B cell (primary cell): ENCODE measurements at places on chromosomes 5 and 9. TPM values are rescaled to one million over a fixed set of nuclear protein-coding genes. Genes with fewer than 3 reads are reported as not detected.
A peak's percentile ranks its signal among the peaks of the same experiment; 100 is the strongest.

DNA sequence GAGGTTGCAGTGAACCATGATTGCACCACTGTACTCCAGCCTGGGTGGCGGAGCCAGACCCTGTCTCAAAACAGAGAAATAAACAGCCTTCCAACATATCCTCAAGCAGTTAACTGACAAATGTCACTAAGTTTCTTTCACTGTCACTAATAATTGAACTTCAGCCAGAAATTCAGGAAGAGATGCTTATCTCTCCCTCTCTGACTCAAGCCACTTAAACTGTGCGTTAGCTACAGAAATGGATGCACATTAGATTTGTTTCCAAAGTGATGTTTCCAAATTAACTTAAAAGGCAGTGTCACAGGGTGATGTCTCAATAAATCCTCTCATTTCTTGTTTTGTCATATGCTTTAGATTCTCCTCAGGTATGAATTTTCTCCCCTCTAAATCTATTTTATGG lies 164.9 kb downstream of the KDM4C start:
- peaks cover 15% of the 10 kb centered on the region for H3K4me1 ChIP-seq
- DNase-seq: no peak
- H3K36me3 ChIP-seq: peaks cover 2% of the 10 kb centered on the region
- no peak overlapping the region for H3K27ac ChIP-seq

DNA sequence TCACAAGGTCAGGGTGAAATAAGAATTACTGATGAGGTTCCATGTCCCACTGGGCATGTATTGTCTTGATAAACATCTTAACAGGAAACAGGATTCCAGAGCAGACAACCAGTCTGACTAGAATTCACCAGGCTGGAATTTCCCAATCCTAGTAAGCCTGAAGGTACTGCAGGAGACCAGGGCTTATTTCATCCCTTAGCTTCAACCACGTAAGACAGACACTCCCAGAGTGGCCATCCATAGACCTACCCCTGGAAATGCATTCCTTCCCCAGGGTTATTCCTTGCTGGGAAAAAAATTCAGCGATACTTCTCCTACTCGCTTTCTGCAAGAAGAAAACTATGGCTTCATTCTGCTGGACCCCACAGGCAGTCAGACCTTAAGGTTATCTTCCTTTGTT lies 785.4 kb downstream of the NR2F1-AS1 start:
- H3K4me3 ChIP-seq: no peak overlapping the region
- no peaks in the 10 kb centered on the region for H3K27me3 ChIP-seq
- no peaks in the 10 kb centered on the region for H3K4me1 ChIP-seq

DNA sequence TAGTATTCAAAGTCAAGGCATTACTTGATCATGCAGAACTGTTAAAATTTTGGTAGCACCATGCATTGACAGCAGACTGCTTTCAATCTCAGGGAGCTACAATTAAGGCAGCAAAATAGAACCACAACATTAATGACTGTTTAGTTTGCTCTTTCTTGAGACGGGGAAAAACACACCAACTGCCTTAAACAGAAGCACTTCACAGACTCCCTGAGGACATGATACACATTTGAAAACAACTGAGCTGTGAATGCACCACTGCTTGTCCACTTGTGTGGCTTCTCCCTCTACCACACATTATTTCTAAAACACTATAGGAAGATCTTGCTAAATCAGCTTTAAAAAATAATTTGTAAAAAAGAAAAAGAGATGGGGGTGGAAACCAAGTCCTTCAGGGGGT lies 79.6 kb upstream of the MAST4 start:
- no peaks in the 10 kb centered on the region for H3K36me3 ChIP-seq
- no peak overlapping the region for H3K4me3 ChIP-seq
- no peaks in the 10 kb centered on the region for H3K27me3 ChIP-seq

- no peak for DNase-seq
- H3K36me3 ChIP-seq: no peaks in the 10 kb centered on the region
- no peak overlapping the region for H3K4me3 ChIP-seq
- no peaks in the 10 kb centered on the region for H3K4me1 ChIP-seq
Measured at GRCh38 chr5:116045821-116046220, 13.5 kb downstream of the ARL14EPL start.

- DNase-seq: no peak
- H3K4me3 ChIP-seq: peak overlapping the region; percentile 57
Measured at GRCh38 chr5:102753889-102754766, 977 bp upstream of the PAM start.

DNA sequence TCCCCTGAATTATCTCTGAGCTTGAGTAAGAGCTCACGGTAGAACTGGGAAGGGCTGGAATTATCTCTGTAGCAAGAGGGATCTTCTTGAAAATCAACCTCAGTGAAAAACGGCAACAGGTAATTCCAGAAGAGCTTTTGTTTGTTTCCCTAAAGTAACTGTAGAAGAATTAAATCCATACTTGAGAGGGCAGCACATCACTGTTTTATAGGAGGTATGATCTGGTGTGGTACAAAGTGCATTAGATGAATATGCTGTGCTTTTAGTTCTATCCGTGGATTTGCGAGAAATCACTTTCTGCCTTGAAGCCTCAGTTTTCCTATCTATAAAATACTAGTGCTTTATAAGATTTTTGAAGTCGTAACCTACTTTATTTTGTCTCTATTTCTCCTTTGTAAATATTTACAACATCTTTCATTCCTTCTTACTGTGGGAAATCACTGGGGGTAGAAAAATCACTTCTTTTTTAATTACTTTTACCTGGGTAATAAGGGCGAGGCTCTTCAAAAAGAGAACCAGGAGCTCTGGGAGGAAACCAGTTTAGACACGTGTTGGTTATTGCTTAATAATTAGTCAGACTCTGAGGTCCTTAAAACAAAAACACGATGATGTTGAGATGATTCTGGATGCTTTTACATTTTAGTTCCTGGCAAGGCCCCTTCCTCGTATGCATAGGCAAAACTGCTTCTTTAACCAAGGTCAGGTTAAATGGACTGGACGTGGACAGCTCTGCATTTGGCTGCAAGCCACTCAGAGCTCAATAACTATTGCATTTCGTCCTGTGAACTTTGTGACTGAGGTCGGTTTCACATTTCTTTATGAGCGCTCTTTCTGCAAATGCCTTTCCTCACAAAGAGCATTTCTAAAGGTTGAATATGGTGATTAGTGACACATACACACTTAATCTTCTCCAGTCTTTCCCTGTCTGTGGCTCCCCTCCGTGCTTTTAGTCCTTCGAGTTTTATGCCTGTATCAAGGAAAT lies 376.1 kb downstream of the BRINP1 start:
- DNase-seq: no peak
- no peak overlapping the region for H3K27ac ChIP-seq
- no peaks in the 10 kb centered on the region for H3K4me1 ChIP-seq
- no peaks in the 10 kb centered on the region for H3K36me3 ChIP-seq

DNA sequence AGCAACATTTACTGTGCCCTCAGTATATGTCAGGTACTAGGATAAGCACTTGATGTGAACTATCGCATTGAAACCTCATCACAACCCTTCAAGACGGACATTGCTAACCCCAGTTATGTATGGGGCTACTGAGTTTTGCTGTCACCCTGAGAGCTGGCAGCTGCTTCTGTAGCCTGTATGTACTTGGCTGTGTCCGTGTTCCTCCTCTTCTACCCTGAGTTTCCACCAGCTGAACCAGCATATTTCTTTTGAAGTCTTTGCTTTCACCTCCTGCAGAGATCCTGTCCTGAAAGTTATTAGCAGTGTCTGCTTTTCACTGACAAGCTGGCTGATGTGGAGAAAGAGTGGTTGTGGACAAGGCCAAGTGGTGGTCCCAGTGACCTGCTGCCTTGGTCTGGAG lies 63.3 kb downstream of the ADGRV1 start:
- H3K27ac ChIP-seq: no peak overlapping the region
- H3K4me3 ChIP-seq: no peak overlapping the region
- DNase-seq: no peak
- H3K36me3 ChIP-seq: no peaks in the 10 kb centered on the region

The ADAMTS13 gene
- 2.5 and 3.3 TPM in 2 replicates for total RNA-seq

DNA sequence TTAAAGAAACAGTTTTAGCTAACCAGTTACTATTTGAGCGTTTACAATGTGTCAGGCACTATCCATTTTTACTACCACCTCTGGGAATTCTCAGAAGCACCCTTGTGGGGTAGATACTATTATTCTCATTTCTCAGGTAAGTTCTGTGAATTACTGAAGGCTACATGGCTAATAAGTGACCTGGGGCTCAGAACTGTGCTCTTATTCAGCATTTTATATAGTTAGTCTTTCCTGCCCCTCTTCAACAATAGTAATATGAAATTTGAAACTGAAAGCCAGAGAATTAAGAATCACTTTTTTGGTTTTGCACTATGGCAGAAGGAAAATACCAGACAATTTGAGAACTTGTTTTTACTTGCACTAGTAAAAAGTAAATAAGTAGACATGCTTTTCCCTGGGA lies 11.8 kb downstream of the ELL2 start:
- no peaks in the 10 kb centered on the region for H3K4me1 ChIP-seq
- DNase-seq: no peak
- H3K36me3 ChIP-seq: no peaks in the 10 kb centered on the region
- H3K4me3 ChIP-seq: no peak overlapping the region

- H3K4me3 ChIP-seq: no peak overlapping the region
- no peak overlapping the region for H3K27ac ChIP-seq
Measured at GRCh38 chr9:15139469-15139868, 167.5 kb downstream of the TTC39B start.

DNA sequence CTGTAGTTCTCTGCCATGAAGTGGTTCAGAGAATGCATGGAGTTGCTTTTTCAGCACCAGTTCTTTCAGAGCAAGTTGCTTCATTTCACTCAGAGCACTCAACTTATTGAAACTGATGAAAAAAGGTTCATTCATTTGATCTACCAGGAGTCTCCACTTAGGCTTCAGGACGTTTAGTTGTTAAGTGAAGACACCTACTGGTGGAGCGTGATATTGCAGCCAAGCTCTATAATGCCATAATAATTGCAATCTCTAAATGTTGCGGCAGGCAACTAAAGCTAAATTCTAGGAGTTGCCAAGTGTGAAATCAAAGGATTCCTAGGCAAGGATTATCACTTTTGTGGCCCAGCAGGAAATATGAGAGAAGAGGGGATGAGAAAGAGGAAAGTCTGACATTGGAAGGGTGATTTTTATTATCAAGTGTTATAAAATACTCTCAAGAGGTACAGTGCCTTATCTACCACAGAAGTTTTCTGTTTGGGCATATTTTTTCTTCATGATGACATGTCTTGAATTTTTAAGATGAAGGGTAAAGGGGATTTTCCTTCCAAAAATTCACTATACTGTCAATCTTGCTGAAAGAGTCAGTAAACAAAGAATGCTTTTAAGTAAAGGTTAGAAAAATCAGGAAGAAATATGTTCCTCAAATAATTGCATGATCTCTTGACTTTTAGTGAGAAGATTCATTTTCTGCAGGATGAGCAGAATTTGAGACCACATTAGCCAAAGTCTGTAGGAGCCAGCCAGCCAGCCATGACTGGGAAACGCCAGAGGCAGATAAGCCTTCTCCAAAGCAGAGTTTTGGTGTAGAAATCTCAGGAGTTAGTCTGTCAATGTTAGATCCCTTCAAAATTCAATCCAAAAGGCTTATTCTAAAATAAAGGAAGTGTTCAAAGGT lies 83.4 kb downstream of the SH3PXD2B start:
- no peaks in the 10 kb centered on the region for H3K27me3 ChIP-seq
- no peak overlapping the region for H3K27ac ChIP-seq
- no peaks in the 10 kb centered on the region for H3K36me3 ChIP-seq
- DNase-seq: peak; percentile 10

DNA sequence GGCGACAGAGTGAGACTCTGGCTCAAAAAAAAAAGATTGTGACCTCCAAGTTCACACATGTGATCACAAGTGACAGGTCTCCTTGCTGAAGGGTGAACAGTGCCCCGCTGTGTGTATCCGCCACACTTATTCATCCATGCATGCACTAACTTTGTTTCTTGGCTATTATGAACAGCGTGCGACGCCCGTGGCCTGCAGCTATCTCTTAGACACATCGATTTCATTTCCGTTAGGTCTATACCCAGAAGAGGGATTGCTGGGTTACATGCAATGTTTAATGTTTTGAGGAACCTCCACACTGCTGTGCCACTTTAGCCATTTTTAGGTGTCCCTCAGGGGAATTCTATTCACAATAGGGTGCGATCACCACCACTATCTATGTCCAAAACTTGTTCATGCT lies 12.1 kb upstream of the EGFL7 start:
- H3K36me3 ChIP-seq: no peaks in the 10 kb centered on the region
- peaks cover 37% of the 10 kb centered on the region for H3K4me1 ChIP-seq
- H3K4me3 ChIP-seq: no peak overlapping the region
- DNase-seq: peak; percentile 57

- no peak overlapping the region for H3K27ac ChIP-seq
- no peaks in the 10 kb centered on the region for H3K27me3 ChIP-seq
- peak; percentile 13 for DNase-seq
- no peaks in the 10 kb centered on the region for H3K4me1 ChIP-seq
- no peaks in the 10 kb centered on the region for H3K36me3 ChIP-seq
Measured at GRCh38 chr9:32350682-32351081, 33.8 kb upstream of the ACO1 start.

GRCh38 chr5:100800562-100800961 lies 102.5 kb downstream of the ST8SIA4 start:
- DNase-seq: peak; percentile 28
- H3K4me1 ChIP-seq: no peaks in the 10 kb centered on the region
- H3K27ac ChIP-seq: no peak overlapping the region
- no peak overlapping the region for H3K4me3 ChIP-seq
- H3K36me3 ChIP-seq: no peaks in the 10 kb centered on the region
- no peaks in the 10 kb centered on the region for H3K27me3 ChIP-seq

The EGFLAM gene
- total RNA-seq: not detected in 2 replicates

DNA sequence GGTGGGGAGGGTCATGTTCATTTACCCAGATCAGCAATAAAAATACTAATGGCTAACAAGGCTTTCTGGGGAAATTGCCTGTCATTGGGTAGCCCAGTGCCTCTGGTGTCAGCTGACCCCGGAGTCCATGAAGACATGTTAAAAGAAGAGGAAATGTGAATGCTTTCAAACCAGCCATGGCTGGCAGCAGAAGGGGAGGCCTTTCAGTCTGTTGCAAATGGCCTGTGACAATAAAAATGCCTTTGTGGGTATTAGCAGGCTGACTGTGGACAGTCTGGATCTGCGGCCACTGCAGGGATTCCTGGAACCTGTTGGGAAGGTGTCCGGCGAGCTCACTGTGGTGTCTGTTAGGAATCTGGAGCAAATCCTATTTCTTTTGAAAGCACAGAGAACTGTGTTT lies 7.5 kb downstream of the ABL1 start:
- no peak overlapping the region for H3K4me3 ChIP-seq
- no peaks in the 10 kb centered on the region for H3K27me3 ChIP-seq
- H3K27ac ChIP-seq: no peak overlapping the region
- H3K4me1 ChIP-seq: peaks cover 3% of the 10 kb centered on the region
- DNase-seq: no peak
